Thyroid gland (tissue), 4 donors: ENCODE measurements at places on chromosomes 13 and 19.

DNA sequence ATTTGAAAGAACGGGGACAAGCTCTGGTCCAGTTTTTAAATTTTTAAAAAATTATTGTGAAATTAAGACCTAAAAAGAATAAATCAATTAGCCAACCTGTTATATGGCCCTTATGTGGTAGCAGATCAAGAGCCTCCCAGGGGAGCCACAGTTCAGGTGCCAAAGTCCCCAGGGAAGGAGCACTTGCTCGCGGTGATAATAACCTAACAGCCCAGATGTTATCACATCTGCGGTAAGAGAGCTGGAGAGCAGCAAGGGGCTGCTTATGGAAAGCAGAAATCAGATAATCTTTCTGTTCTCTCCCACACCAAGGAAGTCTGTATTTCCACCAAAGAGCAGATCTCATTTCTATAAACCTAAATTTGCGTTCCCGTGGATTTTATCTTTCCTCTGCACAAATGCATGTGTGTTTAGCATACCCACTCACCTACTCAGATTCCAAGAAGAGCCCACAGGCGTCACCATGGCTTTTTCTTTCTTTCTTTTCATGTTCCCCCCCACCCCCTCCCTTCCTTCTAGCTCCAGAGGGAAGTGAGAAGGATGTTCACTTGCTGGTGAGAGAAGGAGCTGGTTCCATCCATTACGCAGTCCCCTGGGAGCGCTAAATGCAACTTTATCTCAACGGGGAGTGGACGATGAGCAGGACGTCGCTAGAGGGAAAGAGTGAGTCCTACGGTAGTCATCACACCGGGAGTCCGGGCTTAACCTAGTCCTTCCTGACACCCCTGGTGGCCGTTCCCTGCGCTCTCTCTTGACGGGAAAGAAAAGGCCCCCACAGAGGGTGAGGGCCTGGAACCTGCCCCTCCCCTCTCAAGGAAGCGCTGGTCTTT lies 1.6 kb upstream of the POU4F1 start:
- no peak for DNase-seq

DNA sequence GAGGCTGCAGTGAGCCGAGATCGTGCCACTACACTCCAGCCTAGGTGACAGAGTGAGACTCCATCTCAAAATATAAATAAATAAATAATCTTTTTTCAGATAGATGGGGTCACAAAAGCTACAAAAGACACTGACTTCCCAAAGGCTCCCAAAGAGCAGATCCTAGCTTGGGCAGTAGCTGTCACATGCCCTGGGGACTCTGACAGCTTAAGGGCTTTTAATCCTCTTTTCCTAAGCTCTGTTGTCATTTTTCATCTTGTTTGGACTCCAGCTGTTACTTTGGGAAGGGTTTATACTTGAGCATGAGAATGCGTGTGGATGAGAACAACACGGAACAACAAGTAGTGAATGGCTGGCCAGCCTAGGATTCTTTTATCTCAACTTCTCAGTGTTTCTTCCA lies 231.7 kb downstream of the MZT1 start:
- DNase-seq: no peak

DNA sequence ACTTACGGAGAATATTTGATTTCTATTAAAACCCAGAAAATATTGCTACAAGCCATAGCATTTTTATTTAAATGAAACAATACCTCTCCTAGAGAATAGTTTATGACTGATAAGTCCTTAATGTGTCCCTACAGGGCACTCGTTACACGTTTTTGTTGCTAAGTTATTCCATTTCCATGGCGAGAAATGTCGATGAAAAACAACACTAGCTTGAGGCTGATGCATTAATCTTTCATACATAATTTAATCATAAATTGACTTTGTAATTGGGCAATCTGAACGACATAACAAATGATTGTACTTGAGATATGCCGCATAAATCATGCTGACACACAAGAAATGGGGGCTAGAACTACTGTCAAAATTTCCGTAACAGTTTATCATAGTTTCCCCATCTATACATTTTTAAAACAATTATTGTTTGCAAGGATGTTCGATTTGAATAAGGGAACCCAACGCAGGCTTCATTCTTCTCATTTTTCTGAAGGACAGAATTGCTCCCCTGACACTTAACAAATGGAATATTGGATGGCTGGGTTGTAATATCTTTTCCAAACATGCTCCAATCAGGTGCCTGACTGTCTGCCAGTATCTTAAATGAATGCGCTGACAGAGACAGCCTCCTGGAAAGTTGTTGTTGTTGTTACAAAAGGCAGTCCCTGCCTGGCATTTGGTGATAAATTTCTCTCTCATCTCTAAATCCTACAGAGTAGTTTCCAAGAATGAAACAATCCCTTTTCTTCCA lies 61.9 kb downstream of the FLT1 start:
- no peak for DNase-seq

- DNase-seq: no peak
These were observed 19.5 kb downstream of the ZNF557 start for GRCh38 chr19:7088999-7089398.

DNA sequence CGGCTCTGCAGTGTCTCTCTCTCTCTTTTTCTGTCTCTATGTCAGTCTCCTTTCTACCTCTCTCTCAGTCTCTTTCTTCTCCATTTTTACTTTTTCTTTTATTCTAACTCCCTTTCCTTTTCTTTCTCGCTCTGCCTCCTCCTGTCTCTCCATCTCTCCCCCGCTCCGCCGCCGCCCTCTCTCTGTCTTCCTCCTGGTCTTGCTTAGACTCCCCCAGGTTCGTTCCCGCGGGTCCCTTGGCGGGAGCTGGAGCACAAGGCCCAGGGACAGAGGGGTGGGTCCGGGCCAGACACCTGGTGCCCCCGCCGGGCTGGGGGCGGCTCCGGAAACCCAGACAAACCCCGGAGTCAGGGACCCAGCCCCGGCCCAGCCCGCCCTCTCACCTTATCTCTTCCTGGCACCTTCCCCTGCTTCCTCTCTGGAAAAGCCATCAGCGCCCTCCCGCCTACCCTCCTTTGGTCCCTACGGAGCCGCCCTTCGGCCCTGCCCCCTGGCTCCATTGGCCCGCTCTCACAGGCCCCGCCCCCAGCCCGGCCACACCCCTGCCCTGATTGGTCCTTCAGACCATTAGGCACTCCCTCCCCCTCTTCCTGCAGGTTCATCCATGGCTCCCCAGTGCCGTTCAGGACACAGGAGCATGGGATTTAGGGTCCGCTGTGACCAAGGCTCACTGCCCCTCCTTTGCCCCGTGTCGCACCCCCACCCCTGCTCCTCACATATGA lies 15.4 kb upstream of the NOP53 start:
- peak; percentile 80 for DNase-seq

- DNase-seq: no peak
These were observed 47.5 kb downstream of the NFIC start for GRCh38 chr19:3413796-3414327.

DNA sequence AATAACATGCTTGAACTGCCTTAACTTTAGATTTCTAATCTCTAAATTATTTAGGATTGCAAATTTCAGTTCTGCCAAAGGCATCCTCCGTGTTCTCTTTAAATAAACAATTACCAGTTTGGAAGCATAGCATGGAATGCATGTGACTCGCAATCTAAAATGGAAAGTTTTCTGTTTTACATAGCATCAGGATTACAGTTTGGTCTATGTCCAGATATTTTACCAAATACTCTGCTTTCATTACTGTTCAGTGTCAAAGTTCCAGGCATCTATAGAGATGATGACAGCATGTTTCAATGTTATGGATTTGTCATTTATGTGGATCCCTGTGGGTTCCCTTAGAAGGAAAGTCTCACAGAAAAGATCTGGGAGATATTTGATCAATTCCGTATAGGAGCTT lies 16.8 kb downstream of the FLT1 start:
- no peak for DNase-seq

- no peak for DNase-seq
These were observed 143.7 kb downstream of the ZNF675 start for GRCh38 chr19:23543351-23543750.

DNA sequence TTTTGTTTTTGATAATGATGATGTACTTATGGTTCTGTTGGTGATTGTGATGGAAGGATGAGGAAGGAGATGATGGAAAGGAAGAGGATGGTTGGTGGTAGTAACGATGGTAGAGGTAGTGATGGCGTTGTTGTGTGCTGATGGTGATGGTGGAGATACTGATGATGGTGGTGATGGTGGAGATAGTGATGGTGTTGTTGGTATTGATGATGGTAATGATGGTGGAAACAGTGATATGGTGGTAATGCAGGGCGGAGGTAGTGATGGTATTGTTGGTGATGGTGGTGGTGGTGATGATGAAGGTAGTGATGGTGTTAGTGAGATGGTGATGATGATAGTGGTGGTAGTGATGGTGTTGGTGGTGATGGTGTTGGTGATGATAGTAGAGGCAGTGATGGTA lies 12.7 kb downstream of the CLEC17A start:
- no peak for DNase-seq

DNA sequence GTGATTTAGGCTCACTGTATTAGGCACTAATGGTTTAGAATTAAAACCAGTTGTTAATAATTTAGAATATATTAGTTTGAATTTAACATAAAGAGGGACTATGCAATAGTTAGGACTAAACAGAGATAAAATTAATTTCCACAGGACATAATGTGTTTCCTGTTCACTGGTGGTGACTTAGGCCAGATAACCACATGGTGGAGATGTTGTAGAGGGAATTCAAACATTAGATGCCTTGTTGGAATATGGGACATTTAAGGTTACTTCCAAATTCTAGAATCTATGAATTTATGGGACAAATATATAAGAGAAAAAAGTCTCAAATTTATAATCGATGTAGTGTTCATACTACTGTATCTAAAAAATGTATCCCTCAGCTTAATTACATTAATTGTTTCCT lies 615.5 kb upstream of the KLHL1 start:
- no peak for DNase-seq

- DNase-seq: no peak
These were observed 71.2 kb upstream of the ADGRE5 start for GRCh38 chr19:14310055-14310454.

- DNase-seq: no peak
These were observed 62.0 kb upstream of the EDNRB start for GRCh38 chr13:77980592-77980991.

- DNase-seq: no peak
These were observed 22.0 kb downstream of the HDGFL2 start for GRCh38 chr19:4493929-4494690.

- no peak for DNase-seq
These were observed 1.4 kb downstream of the WDFY2 start for GRCh38 chr13:51585696-51586095.

DNA sequence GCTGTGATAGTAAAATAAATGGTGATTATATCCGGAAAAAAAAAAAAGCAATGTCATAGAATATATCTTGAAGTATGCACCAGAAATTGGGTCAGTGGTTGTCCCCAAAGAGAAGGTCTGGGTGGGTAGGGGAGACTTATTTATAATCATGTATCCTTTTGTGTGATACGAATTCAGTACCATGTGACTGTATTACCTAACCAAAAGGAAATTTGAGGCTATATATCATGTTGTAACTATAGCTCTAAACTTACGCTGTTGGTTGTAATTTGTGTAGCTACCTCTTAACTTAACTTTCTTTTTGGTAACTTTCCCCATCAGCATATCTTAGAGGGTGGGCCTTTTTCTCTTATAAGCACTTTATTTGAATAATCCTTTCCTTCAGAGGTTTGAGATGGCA lies 25.2 kb upstream of the KCTD4 start:
- DNase-seq: no peak

- no peak for DNase-seq
These were observed 29.6 kb downstream of the OLFM4 start for GRCh38 chr13:53058065-53058679.

- DNase-seq: no peak
These were observed 69.1 kb upstream of the SLC15A1 start for GRCh38 chr13:98821372-98822224.

GRCh38 chr13:99650410-99650809 lies 149.1 kb downstream of the TM9SF2 start:
- no peak for DNase-seq

DNA sequence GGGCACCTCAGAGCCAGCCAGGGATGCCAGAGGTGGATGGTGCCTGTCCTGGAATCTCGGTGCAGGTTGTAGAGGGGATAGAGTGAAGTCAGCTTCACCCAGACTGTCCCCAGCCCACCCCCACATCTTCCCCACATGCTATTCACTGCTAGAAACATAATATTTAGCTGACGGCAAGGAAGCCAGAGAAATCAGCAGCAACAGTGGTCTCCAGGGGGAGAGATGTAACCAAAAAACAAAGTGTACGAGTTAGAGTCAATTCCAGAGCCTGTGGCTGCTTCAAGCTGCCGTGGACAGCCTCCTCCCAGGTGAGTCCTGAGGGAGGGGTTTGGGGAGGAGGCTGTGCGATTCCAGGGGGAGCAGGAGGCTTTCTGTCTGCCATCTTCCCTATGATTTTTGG lies 97.6 kb downstream of the ZNF536 start:
- DNase-seq: no peak
